CD4-positive, alpha-beta T cell treated with Interleukin-6 at 100 ng/mL for 8 hours (primary cell): ENCODE measurements at places on chromosomes 1 and 21.

DNA sequence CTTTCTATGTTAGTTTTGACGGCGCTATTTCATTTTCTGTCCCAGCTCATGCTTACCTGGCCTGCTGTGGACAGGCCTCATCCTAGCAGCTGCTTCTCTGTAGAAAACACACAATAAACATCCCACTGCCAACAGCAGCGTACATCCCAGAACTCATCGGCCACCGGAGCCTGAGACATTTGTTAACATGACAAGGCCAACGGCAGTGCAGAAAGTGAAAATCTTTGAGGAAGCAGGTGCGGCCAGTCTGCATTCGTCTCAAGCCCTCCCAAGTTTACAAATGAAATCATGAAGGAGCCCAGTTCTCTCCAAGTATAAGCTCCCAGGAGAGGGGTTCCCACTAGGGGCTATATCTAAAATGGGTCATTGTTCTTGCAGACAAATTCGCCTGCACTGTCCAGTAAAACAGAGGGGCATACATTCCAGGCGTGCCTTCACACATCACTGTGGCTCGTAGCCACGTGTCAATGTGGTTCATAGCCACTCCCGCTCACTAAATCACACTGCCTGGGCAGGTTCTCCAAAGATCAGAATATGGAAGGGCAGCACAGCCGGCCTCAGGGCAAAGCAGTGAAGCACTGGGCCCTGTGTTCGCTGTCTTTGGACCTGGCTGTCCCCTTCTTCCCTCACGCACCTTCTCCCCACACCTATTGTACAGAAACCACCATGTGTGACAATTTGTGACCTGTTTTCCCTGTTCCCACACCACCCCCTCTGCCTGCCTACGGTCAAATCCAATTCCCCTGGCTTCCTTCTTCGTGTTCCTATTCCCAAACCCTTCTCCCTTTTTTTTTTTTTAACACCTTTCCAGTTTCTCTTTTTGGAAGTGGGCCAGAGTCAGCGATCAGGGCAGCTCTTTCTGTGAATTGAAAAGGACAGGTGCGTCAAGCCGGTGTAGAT, 27.0 kb upstream of the ABCG1 start:
- DNase-seq = no peak

DNA sequence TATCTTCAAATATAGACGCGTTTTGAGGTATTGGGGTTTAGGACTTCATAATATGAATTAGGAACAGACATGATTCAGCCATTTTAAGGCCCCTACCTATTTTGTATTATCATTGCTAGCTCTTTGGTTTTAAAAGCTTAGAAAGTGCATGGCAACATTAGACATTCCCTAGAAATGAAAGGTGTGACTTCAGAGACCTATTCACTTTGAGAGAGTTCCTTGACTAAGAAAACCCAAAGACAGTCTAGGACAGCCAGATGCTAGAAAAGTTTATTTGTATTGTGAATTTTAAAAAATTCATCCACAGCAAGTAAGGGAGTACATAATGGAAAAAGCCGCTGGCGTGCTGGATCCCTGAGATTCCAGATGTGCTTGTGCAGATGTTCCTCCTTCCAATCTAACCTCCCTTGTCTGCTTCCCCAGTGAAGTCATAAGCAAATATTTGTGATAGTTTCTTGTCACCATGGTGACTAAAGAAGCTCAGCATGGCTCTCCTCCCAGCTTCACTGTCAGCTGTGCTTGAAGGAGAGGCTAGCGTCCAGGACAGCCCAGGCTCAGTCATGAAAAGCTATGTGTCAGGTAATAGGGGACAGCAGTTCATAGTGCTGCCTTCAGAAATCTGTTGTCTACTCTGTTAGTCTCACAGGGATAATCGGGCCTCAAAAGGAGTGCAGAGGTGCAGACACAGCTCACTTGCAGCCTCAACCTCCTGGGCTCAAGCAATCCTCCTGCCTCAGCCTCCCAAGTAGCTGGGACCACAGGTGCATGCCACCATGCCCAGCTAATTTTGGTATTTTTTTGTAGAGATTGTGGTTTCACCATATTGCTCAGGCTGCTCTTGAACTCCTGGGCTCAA, 34.8 kb downstream of the KPNA6 start:
- DNase-seq = no peak

- DNase-seq = peak; percentile 51
Observed at GRCh38 chr1:159826441-159827101, at the start of gene SLAMF8. TSS of gene SLAMF8 (plus strand) at chr1:159826873. CDS start at chr1:159826899, 26 bp downstream.

DNA sequence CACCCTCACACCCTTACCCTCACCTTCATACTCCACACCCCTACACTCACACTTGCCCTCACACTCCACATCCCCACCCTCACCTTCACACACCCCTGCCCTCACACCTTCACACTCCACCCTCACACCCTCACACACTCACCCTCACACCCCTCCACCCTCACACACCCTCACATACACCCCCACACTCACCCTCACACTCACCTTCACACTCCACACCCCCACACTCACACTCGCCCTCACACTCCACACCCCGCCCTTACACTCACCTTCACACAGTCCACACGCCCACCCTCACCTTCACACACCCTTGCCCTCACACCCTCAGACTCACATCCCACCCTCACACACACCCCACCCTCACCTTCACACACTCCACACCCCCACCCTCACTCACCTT, 43.6 kb upstream of the EDN2 start:
- no peak for DNase-seq
